Omental fat pad (tissue), 4 donors: ENCODE measurements at places on chromosomes 6 and 20. TPM values are rescaled to one million over a fixed set of nuclear protein-coding genes. Genes with fewer than 3 reads are reported as not detected.

GRCh38 chr6:89198235-89198634 is 18.9 kb downstream of the GABRR1 start:
- no peak for DNase-seq

Gene C6orf58
- total RNA-seq = not detected

DNA sequence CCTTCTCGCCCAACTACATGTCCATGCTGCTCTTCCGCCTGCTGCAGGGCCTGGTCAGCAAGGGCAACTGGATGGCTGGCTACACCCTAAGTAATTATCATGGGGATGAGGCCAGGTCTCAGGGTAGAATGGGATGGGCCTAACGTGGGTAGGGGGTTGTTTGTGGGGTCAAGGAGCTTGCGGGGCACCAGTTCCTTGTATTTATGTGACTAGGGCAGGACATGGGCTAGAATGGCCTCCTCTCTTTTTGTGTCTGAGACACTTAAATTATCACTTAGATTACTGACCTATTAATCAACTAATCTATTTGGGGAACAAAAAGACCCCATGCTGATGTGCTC is 10.7 kb downstream of the SLC22A1 start:
- no peak for DNase-seq

Gene ANKRD66
- total RNA-seq = not detected

Gene RNF39
- total RNA-seq = 1.7 TPM

- DNase-seq = no peak
These were observed 642.1 kb downstream of the EPHA7 start for GRCh38 chr6:92777146-92777740.

GRCh38 chr6:134081506-134081905 is 29.1 kb upstream of the SLC2A12 start:
- DNase-seq = no peak

DNA sequence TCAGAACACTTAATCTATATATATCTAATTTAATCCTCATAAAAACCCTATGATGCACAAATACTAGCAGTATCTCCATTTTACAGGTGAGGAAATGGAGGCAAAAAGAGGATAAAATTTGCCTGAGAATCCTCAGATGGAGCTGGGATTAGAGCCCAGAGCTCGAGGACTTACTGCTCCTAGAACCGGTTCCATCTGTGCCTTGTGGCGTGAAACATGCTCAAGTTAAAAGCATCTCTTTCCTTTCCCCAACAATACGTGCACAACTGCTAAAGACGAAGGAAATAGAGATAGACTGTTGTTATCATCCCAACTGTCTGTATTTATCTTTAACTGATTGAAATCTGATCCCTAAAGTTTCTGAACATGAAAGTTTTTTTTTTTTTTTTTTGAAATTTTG is 367.6 kb upstream of the SOX4 start:
- no peak for DNase-seq

GRCh38 chr20:9677100-9677623 is 161.7 kb downstream of the PAK5 start:
- DNase-seq = no peak

- DNase-seq = no peak
These were observed 4.3 kb downstream of the UST start for GRCh38 chr6:148750838-148751792.

Gene GTF2H4
- 22.2 TPM for total RNA-seq

DNA sequence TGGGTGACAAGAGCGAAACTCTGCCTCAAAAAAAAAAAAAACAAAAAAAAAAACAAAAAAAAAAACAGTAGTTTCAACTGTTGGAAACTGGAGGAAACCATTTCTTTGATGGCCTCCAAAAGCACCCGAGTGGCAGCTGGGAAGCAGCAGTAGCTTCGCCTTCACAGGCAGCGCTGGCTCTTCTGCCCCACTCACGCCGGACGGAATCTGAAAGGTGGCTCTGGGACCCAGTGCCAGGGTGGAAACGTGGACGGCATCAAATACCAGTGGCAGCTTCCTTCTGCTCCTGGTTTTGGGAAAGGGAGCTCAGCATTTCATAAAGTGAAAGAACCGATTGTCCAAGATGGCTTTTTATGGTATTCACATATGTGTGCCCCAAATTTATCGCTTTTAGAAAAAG is 159.4 kb downstream of the SMOC2 start:
- DNase-seq = no peak

Gene HRH3
- total RNA-seq = not detected

Gene ENPP1
- 60.8 TPM for total RNA-seq

DNA sequence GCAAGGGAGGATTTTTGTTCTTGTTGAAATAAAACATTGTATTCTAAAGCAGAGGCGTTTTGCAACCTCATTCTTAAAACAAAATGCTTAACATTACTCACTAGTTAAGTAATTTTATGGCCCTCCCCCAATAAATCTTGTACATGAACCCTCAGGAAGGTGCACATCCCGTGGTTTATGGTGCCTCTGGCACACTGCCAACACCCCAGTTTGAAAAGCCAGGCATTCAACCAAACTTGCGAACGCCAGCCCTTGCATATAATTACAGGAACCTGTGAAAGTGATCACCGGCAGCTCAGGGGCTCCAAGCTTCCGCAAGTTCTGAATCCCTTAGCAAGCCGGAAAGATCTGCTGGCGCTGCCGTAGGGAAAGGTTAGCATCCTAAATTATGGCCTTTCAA is 1109.0 kb upstream of the FLRT3 start:
- no peak for DNase-seq

DNA sequence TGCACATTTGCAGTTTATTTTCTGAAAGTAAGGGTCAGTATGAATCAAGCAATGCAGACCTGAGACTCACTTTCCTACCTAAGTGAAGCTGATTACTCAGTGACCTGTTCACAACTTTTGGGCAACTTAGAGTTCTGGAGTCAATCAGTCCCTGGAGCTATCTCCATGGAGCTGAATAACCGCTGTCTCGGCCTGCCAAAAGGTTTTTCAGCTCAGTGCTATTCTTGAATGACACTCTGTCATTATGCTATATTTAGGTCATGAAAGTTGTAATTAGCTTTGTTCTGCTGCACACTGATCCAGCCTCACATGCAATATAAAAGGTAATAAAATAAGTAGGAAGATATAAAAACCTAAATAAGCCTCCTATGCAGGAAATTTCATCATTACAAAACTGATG is 356.0 kb downstream of the BMP2 start:
- DNase-seq = no peak

DNA sequence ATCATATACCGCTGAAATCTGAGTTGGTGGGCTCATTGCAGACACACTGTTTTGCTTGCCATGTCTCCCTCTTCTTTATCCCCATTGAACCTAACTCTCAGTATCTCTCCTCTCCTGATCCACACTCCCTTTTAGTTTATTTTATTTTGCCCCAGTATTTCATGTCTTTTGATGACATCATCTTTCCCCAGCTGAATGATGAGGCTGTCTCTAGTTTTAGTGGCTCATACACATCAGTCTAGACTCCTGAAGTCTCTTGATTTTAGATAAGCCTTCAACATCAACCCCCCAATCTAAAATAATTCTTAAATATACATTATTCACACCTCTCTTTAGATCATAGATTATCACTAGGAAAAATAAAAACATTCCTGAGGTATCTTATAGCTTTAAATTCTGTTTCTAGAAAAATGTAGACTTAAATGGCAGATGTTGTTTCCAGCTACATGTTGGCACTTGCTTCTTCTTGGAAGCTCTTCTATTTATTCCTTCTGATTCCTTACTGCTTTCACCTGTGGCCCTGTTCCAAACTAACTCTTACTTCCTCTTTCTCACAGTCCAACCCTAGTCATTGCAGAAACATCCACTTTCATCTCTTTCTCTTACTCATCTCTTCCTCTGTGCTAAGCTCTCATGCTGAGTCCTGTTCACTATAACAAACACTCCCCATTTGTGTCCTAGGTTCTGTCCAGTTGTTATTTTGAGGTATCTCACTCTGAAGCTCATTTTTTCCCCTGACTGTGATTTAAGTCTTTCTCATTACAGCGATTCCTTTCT is 191.9 kb upstream of the SLC35B3 start:
- no peak for DNase-seq

Gene MAS1
- not detected for total RNA-seq

DNA sequence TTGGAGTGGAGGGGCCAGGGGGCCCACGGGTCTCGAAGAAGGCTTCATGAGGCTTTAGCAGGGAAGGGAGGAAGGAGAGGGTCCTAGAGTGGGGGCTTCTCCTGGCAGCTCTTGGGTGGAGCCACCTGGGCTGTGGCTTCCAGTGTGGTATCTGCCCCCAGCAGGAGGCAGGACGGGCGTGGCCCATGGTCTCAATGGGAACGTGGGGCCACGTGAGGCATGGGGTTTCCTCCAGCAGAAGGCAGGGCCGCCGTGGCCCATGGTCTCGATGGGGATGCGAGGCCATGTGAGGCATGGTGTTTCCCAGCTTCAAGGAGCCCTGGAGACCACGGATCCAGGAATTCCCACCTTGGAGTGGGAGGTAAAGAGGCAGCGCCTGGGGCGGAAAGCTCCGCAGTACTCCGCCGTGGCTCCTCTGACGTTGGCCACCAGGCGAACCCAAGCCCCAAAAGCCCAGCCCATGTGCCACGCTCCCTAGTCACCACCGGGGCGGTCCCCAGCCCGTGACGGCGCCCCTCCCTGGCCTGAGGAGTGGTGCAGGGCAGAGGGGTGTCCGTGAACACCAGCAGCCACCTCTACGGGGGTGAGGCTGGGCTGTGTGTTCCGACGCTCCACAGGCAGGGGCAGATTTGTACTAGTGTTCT is 62.0 kb upstream of the GATA5 start:
- no peak for DNase-seq

Gene CLDN20
- total RNA-seq = not detected

- no peak for DNase-seq
These were observed 3.9 kb upstream of the SYS1 start for GRCh38 chr20:45359069-45359405.

Gene CALHM6
- 9.5 TPM for total RNA-seq
